ENCODE measurements at places on chromosomes 5 and 9.

- DNase-seq = no peak
These were observed 488.1 kb upstream of the PAPPA start for GRCh38 chr9:115665519-115665918.

DNA sequence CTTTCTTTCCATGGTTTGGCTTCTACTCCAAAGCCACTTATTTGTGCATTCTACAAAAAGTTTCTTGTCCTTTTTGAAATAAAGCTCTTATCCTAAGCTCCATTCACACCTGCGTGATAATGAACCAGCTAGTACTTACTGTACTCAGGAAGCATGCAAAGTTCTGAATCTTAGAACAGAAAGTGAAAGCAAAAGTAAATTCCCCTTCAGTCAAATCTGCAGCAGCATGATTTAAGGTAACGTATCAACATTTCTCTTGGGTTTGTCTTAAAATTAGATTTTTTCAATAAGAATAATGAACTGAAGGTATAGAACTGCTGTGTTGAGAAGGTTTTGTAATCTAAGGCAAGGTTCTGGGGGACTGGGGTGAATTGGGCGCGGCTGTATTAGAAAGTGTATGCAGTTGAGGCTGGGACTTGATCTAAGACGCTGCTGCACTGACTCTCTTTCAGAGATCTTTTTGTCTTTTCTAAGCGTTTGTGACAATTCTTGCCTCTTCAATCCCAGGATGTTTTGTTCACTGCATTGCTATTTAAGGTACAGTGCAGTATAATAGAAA lies at the start of gene ERAP2:
Gene ERAP2 (plus strand): TSS at position 209 of the 559 bp plus-strand sequence. CDS start 3,186 bp downstream, outside the sequence.
- no peak for DNase-seq

DNA sequence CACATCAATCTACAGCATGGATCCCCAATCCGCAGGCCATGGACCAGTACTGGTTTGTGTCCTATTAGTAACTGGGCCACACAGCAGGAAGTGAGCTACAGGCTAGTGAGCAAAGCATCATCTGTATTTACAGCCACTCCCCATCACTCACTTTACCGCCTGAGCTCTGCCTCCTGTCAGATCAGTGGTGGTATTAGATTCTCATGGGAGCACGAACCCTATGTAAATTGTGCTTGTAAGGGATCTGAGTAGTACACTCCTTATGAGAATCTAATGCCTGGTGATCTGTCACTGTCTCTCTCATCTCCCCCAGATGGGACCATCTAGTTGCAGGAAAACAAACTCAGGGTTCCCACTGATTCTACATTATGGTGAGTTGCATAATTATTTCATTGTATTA lies 212.7 kb upstream of the FAM174A start:
- DNase-seq = no peak

GRCh38 chr5:111553868-111554267 lies 41.5 kb upstream of the STARD4 start:
- no peak for DNase-seq

DNA sequence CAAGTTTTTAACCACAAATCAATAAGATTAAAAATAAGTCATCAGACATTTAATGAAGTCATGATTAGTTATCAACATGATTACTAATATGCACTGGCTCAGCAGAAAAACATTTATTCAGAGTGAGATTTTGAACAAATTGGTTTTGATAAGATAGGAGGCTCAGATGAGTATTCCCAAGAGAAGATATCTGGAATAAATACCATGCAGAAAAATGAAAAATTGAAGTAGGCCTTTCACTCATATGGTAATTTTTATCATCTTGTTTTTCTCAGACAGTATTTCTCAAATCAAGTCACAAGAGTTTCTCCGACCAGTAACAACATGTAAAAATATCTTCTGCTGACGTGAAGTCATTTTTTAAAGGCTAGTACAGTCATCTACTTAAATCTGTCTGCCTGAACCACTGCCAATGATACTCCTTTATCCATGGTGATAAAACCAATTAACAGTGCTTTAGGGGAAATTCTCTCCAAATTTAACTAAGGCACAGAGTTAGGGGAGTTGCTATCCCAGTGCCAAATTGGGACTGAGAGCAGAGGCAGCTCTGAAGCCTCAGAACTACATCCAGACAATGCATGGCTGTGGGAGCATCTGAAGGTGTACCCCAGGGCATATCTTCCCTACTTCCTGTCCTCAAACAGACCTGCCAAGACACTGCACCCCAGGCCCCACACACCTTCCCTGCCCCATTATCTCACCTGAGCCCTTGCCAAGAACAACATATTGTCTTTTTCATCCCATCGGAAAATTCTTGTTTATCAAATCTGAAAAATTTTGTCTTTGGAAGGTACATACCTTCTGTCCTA lies 105.5 kb upstream of the TSLP start:
- DNase-seq = no peak

Data from stimulated activated CD8-positive, alpha-beta memory T cell treated with anti-CD3 and anti-CD28 coated beads, Interleukin-15, amount 100 ng/mL, for 4 hours (primary cell).